Activated CD4-positive, alpha-beta T cell treated with anti-CD3 and anti-CD28 coated beads for 36 hours (primary cell): ENCODE measurements at places on chromosomes 3 and 15. TPM values are rescaled to one million over a fixed set of nuclear protein-coding genes. Genes with fewer than 3 reads are reported as not detected.

DNA sequence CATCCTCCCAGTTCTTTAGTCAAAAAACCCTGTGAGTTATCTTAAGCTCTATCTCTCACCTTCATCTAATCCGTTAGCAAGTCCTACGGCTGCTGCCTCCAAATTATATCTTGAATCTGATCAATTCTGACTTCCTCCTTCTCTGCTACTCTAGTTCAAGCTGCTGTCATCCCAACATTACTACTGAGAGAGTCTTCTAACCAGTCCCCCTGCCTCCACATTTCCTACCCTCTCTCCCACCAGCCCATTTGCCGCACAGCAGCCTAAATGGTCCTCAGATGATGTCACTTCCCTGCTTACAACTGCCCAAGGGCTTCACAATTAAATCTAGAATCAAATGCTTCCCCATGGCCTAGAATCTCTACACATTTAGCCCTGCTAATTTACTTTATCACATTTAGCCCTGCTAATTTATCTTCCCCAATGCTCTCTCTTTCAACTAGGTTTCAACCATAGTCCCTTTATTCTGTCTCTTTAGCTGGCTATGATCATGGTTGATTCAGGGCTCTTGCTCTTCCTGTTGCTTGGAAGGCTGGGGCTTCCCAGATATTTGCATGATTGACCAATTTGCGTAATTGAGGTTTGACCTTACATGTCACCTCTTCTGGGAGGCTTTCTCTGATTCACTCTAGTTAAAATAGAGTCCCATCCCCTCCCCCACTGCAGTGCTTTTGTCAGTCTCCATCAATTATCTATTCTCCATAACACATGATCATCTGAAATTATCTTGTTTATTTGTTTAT lies 11.0 kb upstream of the ARL14 start:
- peak; percentile 14 for DNase-seq

DNA sequence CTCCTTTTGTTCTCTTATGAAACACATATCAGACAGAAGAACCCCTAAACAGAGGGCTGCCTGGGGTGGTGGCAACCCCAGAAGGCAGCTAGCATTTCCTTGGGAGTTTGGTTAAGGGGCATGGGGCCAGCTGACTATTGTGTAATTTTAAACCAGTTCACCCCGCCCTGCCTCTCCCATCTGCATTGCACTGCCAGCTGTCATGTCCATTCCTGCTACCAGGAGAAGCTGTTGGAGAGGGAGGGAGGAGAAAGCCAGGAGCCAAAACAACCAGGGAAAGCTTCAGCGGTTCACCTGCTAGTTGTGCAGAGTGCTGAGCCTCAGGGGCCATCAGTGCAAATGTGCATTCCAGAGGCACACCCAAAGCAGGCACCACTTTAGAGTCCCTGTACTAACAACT lies 47.6 kb upstream of the ATP1B3 start:
- no peak for DNase-seq

The RBPMS2 gene
- total RNA-seq = not detected

The C3orf52 gene
- total RNA-seq = 8.7 TPM

DNA sequence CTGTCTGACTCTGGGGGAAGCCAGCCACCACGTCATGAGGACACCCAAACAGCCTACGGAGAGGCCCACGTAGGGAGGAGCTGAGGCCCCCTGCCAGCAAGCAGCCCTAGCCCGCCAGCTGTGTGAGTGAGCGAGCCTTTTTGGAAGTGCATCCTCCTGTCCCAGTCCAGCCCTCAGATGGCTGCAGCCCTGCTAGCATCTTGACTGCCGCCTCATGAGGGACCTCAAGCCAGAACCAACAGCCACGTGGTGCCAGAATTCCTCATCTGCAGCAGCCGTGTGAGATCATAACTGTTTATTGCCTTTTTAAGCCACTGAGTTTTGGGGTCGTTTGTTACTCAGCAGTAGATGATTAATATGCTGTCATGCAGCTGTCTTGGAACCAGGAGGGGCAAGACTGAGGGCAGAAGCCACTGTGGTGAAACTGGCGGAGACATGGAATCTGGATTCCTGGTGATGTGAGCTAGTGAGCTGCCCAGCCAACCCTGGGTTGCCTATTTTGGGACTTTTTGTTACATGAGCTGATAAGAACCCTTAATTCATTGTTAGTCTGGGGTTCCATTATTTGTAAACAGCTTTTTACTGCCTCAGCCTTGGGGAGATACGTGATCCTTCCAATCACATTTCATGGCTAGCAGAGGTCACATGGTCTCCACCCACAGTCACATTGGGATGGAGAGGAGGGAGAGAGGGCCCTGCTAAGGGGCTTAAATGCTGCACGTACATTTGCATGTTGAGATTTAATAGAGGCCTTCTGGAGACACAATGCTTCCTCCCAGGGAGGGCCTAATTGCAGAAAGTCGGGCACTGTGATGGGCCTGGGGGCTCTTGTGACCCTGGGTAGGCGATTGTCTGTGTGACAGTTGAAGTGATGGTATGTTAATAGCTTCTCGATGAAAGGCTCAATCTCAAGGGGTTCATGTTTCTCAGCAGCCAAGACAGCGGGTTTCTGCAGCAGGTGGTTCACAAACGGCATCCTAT lies 73.8 kb downstream of the RPLP1 start:
- DNase-seq = no peak

The PLCH1 gene
- total RNA-seq = 0.26 TPM

GRCh38 chr3:41265823-41266273 lies 66.5 kb downstream of the CTNNB1 start:
- DNase-seq = no peak

DNA sequence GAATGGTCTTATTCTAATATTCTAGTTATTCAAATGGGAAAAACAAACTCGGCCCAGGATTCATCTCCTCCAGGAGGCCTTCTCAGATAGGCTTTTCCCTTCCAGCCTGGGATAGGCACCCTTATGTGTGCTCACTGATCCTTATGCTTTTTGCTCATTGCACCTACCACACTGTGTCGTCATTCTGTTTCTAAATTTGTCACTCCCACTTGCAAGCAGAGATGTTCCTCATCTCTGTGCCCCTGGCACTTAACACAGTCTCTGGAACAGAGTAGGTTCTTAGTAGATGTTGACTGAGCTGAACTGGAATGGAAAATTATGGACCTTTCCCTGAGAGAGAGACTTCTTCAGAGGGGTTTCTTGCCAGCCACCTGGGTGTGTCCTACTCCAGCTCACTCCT lies 18.7 kb upstream of the SPG11 start:
- DNase-seq = no peak

GRCh38 chr3:42149975-42150374 lies 58.8 kb downstream of the TRAK1 start:
- DNase-seq = no peak
